ENCODE measurements at places on chromosomes 1 and 21.
A peak's percentile ranks its signal among the peaks of the same experiment; 100 is the strongest.

GRCh38 chr1:232968965-232969364 lies 18.6 kb downstream of the NTPCR start:
- DNase-seq = no peak

GRCh38 chr1:158019171-158019868 lies 25.9 kb downstream of the KIRREL1 start:
- no peak for DNase-seq

GRCh38 chr1:200762089-200762488 lies 23.4 kb downstream of the CAMSAP2 start:
- DNase-seq = no peak

DNA sequence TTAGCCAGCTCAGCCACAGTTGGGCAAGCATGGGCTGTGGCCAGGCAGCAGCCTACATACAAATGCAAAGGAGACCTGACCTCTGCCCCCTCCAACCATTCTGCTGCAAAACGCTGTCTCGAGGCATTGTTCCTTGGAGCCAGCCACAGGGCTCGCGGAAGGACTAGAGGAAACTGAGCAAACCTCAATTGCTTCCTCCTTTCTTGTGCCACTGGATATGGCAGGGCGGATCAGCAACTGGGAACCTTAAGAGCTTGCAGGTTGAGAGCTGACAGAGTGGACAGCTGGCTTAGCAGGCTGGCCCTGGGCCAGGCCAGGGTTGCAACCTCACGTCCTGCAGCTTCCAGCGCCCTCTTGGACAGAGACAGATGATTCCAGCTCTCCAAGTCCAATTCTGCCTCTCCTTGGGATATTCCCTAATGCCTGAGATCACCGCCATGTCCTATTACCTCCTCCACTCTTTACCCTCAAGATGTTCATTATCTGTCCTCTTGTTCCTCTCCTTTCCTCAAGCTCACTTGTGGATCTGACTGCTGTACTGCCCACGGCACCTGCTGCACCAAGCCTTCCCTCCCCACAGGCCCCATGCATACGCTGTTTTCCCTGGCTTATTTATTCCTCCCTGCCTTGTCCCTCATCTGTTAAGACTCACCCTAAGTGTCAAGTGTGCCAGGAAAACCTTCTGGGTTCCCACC lies 67.5 kb downstream of the SDC3 start:
- DNase-seq = no peak

GRCh38 chr1:67735806-67736627 lies 51.0 kb downstream of the GADD45A start:
- DNase-seq = peak; percentile 28

- DNase-seq = no peak
These were observed 166.0 kb upstream of the C8B start for GRCh38 chr1:57131701-57132394.

GRCh38 chr1:185608177-185608576 lies 126.0 kb upstream of the HMCN1 start:
- no peak for DNase-seq

DNA sequence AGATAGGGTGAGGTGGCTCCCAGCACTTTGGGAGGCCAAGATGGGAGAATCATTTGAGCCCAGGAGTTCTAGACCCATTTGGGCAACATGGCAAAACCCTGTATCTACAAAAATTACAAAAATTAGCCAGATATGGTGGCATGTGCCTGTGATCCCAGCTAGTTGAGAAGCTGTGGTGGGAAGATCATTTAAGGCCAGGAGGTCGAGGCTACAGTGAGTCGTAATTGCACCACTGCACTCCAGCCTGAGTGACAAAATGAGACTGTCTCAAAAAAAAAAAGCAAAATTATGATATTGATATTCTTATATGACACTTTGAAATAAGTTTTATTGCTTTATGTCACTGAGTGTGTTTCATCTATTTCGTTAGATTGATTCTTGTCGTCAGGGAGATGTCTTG lies 7.4 kb downstream of the ACADM start:
- no peak for DNase-seq

Data from activated CD4-positive, alpha-beta T cell treated with anti-CD3 and anti-CD28 coated beads, Interleukin-2, Interleukin-4, amounts not matched to agents 100 ng/mL and 50 ng/mL, durations not matched to agents 16 hours and 8 hours (primary cell).